COLO829 (cell line): ENCODE measurements at places on chromosomes 6 and 20.
A peak's percentile ranks its signal among the peaks of the same experiment; 100 is the strongest.

- DNase-seq: no peak
These were observed 129.2 kb downstream of the MYB start for GRCh38 chr6:135310291-135310690.

DNA sequence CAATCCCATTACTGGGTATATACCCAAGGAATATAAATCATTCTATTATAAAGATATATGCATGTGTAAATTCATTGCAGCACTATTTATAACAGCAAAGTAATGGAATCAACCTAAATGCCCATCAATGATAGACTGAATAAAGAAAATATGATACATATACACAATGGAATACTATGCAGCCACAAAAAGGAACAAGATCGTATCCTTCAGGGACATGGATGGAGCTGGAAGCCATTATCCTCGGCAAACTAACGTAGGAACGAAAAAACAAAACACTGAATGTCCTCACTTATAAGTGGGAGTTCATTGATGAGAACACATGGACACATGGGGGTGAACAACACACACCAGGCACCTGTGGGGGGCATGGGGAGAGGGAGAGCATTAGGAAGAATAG lies 156.7 kb downstream of the RNGTT start:
- no peak for DNase-seq

- DNase-seq: no peak
These were observed 6.6 kb upstream of the GTF2H4 start for GRCh38 chr6:30901436-30901835.

DNA sequence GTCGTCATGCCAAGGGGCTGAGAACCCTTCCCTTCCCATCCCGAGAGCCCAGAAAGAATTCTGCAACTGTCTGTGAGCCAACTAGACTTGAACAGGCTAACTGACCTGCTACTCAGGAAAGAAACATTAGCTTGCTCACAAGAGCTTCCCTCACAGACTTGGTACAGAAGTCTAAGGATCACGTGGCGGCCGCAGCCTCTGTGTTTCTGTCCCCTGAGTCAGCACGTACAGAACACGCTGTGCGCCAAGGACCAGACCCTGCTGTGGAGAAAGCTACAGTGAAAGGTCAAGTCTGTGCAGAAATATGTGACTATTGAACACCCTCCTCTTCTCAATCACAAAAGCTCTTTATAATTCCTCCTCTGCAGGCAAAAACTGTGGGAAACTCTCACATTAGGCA lies 151.3 kb upstream of the QKI start:
- peak; percentile 44 for DNase-seq

DNA sequence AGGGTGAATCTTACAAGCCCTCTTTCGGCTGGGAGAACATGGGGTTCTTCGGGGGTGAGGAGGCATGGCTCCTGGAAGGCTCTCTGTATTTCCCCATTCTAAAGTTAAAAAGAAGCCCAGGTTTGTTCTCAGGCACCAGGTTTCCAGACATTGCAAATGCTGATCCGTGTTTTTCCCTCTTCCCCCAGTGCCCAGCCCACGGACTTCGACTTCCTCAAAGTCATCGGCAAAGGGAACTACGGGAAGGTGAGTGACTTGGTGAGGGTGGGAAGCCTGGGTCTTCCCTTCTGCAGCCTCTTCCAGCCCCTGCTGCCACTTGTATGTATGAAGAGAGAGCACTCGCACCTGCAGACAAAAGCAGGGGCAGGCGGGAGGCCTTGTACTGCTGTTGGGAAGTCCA lies 8.7 kb downstream of the SGK2 start:
- DNase-seq: no peak

- DNase-seq: peak; percentile 79
These were observed 231.9 kb downstream of the PKHD1 start for GRCh38 chr6:51855310-51856082.

- no peak for DNase-seq
These were observed 31.8 kb upstream of the RSPO4 start for GRCh38 chr20:1033751-1034414.

GRCh38 chr6:45965792-45966191 lies 49.9 kb downstream of the CLIC5 start:
- peak; percentile 40 for DNase-seq

GRCh38 chr6:158803733-158804143 lies 15.4 kb downstream of the EZR start:
- DNase-seq: peak; percentile 26

GRCh38 chr6:167146135-167146534 lies 11.6 kb downstream of the GPR31 start:
- no peak for DNase-seq

GRCh38 chr20:57698867-57699275 lies 10.9 kb downstream of the PMEPA1 start:
- DNase-seq: peak; percentile 42

DNA sequence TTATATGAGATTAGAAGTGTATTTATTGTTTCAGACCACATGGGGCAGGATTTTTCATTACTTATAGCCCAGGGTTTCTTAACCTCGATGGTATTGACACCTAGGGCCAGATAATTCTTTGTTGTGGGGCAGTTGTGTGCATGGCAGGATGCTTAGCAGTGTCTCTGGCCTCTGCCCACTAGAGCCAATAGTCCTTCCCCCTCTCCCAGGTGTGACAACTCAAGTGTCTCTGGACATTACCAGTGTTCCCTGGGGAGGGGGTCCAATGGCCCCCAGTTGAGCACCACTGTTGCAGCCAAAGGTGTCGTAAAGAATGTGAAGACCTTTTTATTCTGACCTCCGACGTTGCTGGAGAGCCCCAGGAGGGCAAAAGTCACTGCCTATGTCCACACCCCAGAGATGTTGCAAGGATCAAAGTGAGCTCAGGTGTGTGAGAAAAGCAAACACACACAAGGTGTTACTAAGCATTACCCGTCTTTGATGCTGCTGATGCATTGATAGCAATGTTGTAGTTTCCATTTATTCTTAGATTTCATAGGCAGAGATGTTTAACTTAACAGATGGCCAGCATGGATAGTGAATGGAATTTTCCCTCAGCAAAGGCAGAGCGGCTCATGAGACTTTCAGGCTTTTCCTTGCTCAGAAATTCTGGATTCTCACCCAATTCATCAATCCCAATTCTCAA lies 22.2 kb downstream of the BANF2 start:
- DNase-seq: peak; percentile 33

DNA sequence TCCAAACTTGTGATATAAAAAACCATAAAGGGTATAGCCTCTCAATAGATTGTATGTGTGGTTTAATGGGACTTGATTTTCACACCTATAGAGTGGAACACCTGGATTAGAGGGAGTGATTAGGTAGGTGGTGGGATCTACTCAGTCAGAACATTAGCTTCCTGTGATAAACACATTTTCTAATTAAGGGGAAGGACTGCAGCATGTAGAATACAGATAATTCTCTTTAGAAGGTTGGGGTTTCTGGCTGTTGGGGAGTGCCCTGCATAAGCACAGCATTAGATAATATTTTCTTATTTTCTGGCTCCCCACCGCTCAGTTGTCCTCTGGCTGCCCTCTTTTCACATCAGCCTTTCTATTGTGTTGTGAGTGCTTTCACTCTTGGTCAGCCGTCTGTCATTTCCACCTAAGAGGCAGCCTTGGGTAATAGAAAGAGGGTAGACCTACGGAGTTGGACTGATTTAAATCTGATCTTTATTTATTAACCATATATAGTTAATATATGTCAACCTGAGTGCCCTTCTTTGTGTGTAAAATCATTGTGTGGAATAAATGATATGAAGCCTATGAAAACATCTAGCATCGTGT lies 8.0 kb downstream of the CSE1L start:
- DNase-seq: no peak

DNA sequence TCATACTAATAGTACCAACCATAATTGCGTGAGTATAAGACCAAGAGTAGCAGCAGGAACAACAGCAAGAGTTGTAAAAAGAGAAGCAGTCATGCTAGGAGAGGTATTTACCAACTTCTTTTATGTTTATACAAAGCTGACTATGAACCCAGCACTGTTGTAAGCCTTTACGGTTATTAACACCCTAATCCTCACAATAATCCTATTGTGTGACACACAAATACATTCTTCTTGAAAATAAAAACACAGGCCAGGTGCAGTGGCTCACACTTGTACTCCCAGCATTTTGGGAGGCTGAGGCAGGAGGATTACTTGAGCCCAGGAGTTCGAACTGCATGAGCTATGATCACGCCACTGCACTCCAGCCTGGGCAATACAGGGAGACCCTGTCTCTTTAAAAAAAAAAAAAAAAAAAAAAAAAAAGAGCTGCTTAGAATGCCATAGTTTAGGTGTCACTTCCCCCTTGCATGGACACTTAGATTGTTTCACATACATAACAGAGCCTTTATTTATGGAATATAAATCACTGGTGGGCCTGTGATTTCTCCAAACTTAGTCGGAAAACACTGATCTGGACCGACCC lies 20.2 kb downstream of the HCK start:
- DNase-seq: no peak

DNA sequence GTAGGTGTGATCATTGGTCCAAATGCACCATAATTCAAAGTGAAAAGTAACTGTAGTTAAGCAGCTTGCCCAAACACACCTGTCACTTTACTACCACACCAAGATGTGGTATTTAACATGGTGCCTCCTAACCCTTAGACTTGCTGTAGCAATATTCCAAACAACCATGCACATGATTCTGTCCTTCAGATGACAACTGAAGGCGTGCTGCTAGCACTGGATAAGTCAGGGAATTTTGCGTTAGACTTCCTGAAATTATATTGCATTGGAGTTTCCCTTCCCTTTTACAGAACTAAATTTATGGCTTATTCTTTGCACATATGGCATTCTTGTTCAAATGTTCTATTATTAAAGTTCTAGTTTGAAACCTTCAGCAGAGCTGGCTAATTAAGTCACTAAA lies 106.2 kb downstream of the ARHGAP18 start:
- DNase-seq: no peak

GRCh38 chr6:162612613-162613012 lies 115.0 kb downstream of the PRKN start:
- no peak for DNase-seq

DNA sequence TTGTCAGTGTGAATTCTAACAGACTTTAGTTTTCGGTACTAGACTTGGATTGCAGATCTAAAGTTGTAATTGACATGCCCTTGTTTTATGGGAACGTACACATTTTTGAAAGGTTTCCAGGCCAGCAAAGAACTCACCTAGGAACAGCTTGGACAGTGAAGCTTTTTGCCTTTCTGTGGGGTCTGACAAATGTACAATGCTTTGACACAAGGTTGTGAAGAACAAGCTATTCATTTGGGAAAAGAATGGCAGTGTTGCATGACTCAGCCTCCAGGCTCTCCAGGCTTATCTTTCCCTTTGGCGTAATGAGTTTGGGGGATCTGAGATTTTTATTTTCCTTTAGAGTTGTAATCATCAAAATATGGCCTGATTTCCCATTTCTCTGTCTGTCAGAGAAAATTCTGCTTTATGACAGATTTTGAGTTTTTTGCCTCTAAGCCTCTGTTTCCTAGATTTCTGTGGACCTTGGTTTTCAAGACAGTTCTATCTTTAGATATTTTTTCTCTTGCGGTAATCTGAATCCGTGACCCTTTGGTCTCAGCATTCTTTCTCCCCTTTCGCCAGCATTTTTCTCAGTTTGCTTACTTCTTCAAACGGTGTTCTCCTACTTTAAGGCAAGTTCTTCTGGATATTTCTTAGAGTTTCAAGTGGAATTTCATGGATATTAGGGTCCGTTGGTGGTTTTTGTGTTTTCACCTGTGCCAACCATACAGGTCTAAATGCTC lies 221.0 kb downstream of the ADGB start:
- no peak for DNase-seq

DNA sequence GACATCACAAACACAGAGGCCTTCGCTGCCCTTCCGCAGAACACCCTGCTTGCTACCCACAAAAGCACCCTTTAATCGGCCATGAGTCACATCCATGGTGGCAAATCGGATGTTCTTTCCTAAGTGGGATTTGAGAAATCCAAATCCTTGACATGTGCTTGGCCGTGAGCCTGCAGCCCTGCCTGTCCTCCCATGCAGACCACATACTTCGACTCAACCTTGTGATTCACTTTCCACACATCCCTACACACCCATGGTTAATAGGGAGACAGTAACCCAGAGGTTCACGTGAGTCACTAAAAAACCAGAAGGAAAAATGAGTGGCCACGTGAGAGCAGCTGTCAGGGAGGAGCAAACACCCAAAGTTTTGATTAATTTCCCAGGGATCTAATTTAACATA lies 19.4 kb downstream of the RAMACL start:
- peak; percentile 13 for DNase-seq

- DNase-seq: peak; percentile 13
These were observed 398.3 kb downstream of the C6orf118 start for GRCh38 chr6:164911151-164911550.

DNA sequence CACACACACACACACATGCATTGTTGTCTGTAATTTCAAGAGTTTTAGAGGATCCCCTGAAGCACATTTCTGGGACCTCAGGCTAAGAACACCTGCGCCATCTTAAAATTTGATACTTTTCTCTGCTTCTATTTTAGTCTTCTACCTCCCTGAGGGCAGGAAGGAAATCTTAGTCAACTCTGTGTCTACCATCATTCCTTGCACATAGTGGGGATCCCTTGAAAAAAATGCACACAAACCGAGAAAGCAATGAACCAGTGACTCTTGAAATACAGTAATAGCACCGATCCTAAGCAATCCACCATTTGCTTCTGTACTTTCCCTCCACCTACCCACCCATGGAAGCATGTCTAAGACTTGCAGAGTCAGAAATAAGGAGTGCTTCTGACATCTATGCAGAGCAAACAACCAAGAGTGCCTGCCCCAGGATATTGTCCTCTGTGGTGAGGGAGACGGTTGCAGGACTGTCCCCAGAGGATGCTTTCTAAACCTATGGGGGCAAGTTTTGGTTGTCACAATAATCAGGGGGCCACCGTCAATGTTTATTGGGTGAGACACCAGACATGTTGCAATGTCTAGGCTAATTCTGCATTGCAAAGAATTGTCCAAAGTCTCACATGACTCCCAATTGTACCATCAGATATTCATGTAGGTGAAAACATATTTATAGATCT lies 208.0 kb upstream of the TAB2 start:
- DNase-seq: no peak

- DNase-seq: no peak
These were observed 10.2 kb downstream of the DLL1 start for GRCh38 chr6:170280689-170281045.

- no peak for DNase-seq
These were observed 52.0 kb downstream of the FRK start for GRCh38 chr6:116008470-116009243.

GRCh38 chr6:75579951-75580350 lies 21.7 kb upstream of the SENP6 start:
- no peak for DNase-seq
